Kidney glomerular epithelial cell (primary cell): ENCODE measurements at places on chromosomes 16 and 17.

DNA sequence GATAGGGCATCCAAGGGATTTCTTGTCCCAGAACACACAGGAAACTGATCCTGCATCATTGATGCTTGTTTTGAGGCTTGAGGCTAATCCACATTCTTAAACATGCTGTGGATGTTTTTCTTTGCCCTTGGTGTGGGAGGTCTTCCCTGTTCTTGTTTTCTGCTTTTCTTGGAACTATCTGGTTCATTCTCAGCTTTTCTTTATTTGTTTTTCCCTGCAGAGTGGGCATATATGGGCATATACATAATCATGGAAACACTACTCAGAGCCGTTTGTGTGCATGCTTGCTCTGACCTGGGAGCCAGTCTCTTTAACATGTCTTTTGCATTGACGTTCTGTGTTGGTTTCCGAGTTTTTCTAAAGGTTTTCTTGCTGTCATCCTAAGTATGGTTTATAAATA lies 300.0 kb downstream of the SNX29 start:
- DNase-seq: no peak

- DNase-seq: no peak
Measured at GRCh38 chr16:86227801-86228200, 282.5 kb upstream of the FOXF1 start.

DNA sequence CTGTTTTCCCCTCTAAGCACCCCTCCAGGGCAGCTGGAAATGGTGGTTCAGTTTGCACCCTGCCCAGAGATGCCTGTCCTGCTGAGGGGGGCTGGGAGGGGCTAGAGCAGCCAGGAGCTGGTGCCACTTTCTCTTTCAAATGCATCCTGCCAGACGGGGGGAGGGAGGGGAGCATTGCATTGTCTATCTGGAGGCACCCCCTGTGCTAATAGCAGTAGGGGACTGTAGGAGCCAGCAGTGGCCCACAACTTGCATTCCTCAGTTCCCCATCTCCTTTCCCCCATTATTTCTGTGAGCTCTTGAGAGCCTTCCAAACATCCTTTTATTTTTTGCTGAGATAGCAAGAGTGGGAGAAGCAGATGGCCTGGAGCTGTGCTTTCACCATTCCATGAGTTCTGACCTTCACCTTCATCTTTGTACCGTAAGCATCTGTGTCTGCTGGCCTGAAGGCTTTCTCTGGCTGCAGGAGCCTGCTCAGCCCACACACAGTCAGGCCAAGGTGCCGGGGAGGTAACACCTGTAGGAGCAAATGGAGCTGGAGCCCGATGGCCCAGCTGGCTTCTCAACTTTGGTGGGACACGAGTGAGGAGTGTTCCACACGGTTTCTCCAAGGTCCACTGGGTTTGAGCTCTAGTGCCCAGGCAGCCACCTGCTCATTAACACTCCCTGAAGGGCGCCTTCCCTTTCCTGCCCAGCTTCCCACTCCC lies 5.2 kb downstream of the WFDC1 start:
- no peak for DNase-seq

GRCh38 chr16:2226245-2226793 lies 2.9 kb downstream of the E4F1 start:
- DNase-seq: no peak

DNA sequence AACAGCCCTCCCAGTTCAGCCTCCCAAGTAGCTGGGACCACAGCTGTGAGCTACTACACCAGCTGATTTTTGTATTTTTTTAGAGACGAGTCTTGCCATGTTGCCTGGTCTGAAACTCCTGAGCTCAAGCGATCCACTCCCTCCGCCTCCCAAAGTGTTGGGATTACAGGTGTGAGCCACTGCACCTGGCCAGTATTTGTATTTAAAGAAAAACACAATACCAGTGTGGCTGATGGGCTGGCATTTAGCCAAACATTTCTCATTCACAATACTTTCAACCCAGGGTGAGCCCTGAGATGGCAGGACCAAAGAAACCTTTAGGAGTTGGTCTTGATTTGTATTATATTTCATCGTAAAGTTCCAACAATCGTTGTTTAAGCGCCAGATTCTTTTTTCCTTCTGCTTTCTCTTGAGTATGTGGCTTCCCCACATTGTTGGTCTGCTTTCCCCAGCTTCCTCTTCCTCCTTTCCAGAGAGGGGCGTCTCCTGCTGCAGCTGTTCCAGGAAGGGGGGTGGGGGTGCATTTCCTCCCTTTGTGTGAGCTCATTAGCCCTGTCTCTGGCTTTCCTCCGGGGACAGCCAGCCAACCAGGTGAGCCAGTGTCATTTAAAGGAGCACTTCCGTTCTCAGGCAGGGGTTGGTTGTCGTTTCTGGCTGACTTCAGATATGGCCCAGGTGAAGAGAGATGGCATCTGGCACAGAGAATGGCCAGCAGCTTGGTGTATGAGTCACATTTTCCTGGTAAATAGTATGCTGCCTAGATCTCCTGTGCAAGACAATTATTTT lies 79.9 kb downstream of the GPRC5B start:
- DNase-seq: no peak

DNA sequence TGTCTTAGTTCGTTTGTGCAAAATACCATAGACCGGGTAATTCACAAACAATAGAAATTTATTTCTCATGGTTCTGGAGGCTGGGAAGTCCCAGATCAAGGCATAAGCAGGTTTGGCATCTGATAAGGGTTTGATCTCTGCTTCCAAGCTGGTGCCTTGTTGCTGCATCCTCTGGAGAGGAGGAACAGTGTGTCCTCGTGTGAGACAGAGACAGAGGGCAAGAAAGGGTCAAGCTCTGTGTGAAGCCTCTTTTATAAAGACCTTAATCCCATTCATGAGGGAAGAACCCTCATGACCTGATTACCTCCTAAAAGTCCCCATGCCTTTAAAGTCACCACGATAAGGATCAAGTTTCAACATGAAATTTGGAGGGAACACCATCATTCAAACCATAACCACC lies 55.8 kb upstream of the TANC2 start:
- DNase-seq: no peak

DNA sequence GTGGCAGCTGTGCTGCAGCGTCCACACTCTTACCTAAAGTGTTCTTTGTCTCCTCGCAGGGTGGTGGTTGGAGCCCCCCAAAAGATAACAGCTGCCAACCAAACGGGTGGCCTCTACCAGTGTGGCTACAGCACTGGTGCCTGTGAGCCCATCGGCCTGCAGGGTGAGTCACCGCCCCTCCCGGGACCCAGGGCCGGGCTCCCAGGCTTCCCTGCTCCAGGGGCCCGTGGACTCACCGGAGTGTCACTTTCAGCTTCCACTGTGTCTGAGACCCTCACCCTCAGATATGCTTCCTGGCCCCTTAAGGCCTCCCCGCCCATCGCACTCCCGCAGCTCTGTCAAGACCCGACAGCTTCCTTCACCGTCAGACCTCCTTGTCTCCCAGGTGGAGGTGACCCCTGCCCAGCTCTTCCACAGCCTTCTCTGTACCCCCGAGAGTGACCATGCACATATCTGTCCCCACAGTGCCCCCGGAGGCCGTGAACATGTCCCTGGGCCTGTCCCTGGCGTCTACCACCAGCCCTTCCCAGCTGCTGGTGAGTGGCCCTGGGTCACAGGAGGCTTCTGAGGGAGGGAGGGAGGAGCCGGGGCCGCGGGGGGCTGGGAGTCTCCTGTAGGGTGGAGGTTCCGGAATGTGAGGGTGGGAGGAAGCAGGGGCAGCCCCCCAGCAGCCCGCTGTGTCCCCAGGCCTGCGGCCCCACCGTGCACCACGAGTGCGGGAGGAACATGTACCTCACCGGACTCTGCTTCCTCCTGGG lies 1.8 kb downstream of the ITGAX start:
- no peak for DNase-seq

DNA sequence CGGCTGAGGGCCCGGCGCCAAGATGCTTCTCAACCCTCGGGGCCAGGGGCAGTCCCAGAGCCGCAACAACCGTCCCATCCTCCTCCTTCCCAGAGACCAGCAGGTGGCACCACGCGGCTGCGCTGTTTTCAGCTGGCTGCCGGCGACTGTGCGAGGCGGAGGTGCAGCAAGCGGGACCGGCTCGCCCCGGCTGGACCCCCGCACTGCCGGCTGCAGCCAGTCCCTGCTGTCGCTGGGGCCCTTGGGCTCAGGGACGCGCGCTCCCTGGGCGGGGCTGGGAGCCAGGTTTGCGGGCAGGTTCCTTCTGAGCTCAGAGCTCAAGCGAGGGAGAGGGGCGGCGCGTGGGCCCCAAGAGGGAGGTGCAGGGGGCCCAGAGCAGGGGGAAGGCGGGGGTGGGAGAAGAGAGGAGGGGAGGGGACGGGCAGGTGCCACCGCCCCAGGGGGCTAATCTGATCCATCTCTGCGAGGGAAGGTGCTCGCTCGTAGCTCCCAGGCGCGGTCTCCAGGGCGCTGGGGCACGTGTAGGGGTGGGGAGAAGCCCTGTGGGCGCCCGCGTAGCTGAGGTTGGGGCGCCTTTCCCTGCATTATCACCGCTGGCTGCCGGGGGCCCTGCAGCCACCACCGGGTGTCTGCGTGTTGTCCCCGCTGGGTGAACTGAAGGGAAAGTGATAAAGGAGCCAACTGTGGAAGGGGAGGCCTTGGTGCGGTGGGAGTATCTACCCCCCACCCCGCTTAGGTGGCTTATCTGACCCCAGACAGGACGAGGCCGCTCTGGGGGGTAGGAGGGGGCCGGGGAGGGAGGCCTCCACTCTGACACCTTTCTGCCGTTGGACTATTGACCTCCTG lies 24.2 kb downstream of the STAT5A start:
- peak; percentile 32 for DNase-seq

GRCh38 chr16:69559164-69559563 lies 6.6 kb upstream of the NFAT5 start:
- no peak for DNase-seq

DNA sequence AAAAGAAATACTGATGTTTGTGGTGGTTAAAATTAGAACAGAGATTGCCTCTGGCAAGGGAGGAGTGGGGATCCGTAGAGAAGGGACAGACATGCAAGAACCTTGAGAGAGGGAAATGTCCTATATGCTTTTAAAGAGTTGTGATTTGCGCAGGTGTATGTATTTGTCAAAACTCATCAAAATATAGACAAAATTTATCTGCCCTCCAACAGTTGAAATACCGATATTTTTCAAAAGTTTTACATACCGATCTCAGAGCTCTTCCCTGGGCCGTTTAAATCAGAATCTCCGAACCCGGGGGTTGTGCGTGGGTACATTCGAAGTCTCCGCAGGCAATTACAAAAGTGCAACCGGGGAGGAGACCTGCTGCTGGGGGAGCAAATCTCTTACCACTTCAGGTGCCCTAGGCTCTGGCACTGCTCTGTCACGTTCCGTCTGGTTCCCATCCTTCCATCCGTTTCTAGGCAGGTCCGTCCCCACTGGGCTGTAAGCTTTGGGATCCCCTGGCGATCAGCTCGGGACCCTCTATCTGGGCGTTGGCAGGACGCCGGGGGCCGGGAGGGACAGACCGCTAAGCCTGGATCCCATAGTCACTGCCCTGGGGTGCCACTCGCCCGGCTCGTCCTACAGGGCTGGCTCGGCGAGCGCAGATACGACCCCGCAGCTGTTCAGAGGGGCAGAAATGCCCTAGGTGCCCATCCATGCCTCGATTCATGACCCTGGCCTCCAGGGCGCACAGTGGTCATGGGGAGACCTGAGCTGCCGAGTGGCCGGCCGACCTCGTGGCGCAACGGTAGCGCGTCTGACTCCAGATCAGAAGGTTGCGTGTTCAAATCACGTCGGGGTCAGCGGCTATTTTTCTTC lies 4.2 kb downstream of the BORCS6 start:
- peak; percentile 68 for DNase-seq

DNA sequence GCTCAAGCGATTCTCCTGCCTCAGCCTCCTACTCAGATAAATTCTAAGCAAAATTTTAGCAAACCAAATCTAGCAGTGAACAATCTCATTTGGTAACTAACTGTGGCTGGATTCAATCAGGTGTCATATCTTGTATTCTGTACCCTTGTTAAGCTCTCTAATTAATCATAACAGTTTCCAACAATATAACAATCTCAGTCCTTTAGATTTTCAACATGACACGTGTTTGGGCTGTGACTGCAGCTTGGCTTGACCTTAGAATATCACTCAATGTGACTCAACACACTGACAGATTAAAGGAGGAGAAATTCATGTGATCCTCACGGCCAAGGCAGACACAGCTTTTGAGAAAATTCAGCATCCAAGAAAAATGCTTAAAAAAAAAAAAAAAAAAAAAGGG lies 133.6 kb downstream of the BANP start:
- DNase-seq: no peak

GRCh38 chr17:38912221-38912813 lies 13.1 kb upstream of the LASP1NB start:
- no peak for DNase-seq

GRCh38 chr16:49504626-49505025 lies 131.0 kb downstream of the C16orf78 start:
- no peak for DNase-seq

DNA sequence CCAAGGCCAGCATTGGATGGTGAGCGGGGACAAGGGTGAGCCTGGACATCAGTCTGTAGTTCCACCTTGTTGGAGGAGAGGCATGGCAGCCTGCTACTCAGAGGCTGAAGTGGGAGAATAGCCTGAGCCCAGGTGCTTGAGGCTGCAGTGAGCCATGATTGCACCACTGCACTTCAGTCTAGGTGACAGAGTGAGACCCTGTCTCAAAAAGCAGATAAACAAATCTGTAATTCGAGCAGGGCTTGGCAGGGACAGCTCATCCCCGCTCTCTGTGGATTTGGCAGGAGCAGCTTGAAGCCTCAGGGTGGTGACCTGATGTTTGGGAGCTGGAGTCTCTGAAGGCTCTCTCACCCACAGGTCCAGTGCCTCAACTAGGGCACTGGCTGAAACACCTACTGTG lies 38.6 kb upstream of the ZCCHC14 start:
- no peak for DNase-seq

DNA sequence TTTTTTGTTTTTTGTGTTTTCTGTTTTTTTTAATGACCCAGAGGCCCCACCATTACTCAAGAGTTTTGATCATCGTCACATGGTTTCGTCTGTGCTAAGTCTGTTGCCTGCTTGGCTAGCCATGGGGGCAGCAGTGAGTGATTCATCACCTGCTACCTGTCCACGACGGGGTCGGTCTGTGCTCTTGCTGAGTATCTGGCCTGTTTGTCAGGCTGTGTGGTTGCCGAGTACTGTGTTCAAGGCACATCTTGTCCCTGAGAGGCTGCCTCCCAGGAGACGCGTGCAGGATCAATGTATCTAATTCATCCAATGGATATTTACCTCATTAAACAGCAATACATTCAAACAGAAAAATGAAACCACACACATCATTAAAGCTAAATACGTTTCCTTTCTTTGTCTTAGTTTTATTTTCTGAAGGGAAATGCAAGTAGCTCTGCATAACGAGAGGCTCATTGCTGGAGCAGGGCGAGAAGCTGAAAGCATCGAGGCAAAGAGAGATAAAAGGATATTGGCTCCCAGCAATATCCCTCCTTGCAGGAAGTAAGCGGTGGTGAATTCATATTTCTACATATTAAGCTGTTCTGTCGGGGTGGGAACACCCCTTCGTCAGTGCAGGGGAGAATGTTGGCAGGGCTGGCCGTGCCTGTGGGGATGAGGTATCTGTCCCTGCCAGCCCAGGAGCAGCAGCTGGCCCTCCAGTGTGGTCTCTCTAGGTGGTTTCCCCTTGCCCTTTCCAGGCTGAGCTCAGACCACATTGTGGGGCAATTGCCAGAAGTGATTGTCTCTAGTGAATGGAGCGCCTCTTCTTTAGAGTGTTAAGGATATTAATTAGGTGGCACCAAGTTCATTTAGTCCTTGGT lies 166.2 kb upstream of the ASIC2 start:
- DNase-seq: no peak

GRCh38 chr16:85164431-85164830 lies 52.2 kb upstream of the CIBAR2 start:
- no peak for DNase-seq

GRCh38 chr16:17304106-17304490 lies 166.7 kb downstream of the XYLT1 start:
- DNase-seq: no peak
